ENCODE measurements at places on chromosomes 3 and 15.
A peak's percentile ranks its signal among the peaks of the same experiment; 100 is the strongest.

DNA sequence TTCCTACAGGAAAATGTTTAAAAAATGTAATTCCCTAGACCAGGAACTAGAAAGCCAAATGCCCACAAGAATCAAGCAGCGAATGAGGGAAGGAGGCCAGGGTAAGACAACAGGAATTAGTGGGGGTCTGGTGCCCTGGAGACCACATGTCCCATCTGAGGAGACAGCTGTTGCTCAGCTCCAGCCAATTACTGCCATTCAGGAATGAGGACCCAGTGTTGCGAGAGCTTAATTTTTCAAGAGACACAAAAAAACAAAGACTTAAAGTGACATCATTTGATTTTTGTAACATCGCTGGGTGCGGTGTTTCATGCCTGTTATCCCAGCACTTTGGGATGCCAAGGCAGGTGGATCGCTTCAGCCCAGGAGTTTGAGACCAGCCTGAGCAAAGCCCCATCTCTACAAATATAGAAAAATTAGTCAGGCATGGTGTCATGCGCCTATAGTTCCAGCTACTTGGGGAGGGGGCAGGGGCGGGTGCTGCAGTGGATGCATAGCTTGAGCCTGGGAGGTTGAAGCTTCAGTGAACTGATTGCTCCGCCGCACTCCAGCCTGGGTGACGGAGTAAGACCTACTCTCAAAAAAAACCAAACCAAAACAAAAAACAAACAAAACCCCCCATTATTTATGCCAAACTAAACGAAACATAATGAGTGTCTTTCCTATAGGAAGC, 52.8 kb upstream of the LRIG1 start:
- no peak for DNase-seq

DNA sequence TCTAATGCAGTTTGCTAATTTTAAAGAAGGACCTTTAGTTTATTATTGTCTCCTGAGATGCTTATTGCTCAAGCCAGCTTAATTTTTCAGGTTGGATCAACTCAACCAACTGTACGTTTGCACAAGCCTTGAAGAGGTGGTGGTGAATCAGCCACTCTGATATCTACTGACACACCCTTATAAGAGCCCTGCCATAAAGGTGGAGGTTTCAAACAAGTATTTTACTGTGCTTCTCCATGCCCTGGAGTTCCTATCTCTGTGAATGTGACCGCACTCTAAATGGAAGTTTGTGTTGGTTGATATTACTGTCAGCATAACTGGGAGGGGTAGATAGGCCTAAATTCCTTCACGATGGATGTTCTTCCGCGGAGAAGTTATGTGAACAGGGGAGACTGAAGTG, 297.3 kb upstream of the UBE2E1 start:
- no peak for DNase-seq

GRCh38 chr3:163753033-163753432, 1325.3 kb downstream of the SI start:
- no peak for DNase-seq

GRCh38 chr3:39317571-39318169, 11.8 kb upstream of the CCR8 start:
- DNase-seq = no peak

GRCh38 chr15:97866959-97867358, 93.5 kb upstream of the ARRDC4 start:
- DNase-seq = peak; percentile 38

- DNase-seq = no peak
Observed at GRCh38 chr15:76737573-76737972, 167.6 kb downstream of the SCAPER start.

GRCh38 chr15:52139599-52140462, 27.3 kb upstream of the BCL2L10 start:
- peak; percentile 43 for DNase-seq

DNA sequence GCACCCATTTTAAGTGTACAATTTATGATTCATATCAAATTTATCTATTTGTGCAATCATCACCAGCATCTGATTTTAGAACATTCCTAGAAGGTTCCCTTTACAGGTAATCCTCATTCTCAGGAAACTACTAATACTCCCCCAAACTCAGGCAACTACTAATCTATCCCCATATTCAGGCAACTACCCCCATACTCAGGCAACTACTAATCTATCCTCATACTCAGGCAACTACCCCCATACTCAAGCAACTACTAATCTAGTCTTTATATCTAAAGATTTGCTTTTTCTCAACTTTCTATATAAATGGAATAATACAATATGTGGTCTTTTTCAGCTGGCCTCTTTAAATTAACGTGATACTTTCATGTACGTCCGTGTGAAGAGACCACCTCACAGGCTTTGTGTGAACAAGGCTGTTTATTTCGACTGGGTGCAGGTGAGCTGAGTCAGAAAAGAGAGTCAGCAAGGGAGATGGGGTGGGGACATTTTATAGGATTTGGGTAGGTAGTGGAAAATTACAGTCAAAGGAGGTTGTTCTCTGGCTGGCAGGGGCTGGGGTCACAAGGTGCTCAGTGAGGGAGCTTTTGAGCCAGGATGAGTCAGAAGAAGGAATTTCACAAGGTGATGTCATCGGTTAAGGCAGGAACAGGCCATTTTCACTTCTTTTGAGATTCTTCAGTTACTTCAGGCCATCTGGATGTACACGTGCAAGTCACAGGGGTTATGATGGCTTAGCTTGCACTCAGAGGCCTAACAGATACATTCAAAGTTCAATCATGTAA, 1444.5 kb upstream of the CADM2 start:
- DNase-seq = no peak

DNA sequence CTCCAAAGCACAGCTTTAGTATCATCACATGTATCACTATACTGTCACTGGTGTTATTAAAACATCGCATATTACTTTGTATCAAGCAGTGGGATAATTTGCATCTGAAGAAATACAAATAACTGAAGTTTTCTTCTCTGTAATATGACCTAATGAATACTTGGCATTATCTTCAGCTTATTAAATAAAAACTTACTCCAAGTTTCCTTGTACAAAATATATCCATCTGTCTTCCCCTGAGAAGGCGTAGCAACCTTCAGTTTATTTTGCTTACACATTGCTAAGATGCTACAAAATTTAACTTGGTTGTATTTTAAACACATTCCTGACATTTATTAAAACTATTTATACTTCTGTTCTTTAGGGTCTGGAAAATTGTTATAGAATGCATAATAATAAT, 13.7 kb downstream of the FGF7 start:
- DNase-seq = no peak

DNA sequence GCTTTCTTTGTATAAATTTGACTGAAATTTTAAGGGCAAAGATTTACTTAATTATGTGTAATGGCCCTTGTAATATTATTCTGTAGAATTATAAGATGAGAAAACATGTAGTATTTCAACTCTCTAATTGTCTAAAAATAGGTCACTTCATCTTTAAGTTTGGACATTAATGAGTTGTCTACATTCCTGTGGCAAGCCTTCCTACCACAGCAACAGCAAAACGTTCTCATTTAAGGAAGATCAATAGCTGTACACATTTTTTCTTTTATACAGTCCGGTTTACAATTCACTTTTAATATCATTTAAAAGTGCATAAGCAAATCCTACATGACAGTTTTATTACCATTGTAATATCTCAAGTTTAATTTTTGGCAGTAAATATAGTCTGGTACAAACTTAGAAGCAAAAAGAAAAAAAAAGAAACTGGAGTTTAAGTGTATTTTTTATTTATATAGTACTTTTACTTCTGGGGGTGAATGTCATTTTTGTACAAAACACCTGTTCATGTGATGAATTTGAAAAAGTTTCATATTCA, 501.8 kb downstream of the ZPLD1 start:
- no peak for DNase-seq

- no peak for DNase-seq
Observed at GRCh38 chr15:49064281-49064653, 18.0 kb upstream of the SECISBP2L start.

- peak; percentile 58 for DNase-seq
Observed at GRCh38 chr3:117893638-117894037, 1141.0 kb downstream of the IGSF11 start.

- DNase-seq = no peak
Observed at GRCh38 chr3:42674146-42674545, 11.2 kb upstream of the KLHL40 start.

All from NCI-H1436 (cell line).